ENCODE measurements at places on chromosomes 4 and X.

DNA sequence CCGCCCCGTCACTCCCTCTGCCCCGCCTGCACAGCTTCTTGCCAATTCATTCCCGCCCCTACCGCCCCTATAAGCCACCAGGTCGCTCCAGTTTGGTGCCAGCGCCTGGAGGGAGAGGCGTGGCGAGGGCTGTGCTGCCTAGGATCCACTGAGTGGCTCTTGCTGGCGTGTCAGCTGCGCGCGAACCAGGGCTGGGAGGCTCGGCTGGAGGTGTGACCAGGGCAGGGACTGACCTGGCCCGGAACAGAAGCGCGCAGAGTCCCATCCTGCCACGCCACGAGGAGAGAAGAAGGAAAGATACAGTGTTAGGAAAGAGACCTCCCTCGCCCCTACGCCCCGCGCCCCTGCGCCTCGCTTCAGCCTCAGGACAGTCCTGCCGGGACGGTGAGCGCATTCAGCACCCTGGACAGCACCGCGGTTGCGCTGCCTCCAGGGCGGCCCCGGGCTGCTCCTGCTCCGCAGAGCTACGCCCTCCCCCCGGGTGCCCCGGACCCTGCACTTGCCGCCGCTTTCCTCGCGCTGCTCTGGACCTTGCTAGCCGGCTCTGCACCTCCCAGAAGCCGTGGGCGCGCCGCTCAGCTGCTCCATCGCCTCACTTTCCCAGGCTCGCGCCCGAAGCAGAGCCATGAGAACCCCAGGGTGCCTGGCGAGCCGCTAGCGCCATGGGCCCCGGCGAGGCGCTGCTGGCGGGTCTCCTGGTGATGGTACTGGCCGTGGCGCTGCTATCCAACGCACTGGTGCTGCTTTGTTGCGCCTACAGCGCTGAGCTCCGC, at the start of gene GPR78:
Gene GPR78, plus strand, starts transcription at position 72 of the 773 bp plus-strand sequence. Its CDS starts 591 bp downstream, at position 663.
- peak; percentile 81 for DNase-seq

DNA sequence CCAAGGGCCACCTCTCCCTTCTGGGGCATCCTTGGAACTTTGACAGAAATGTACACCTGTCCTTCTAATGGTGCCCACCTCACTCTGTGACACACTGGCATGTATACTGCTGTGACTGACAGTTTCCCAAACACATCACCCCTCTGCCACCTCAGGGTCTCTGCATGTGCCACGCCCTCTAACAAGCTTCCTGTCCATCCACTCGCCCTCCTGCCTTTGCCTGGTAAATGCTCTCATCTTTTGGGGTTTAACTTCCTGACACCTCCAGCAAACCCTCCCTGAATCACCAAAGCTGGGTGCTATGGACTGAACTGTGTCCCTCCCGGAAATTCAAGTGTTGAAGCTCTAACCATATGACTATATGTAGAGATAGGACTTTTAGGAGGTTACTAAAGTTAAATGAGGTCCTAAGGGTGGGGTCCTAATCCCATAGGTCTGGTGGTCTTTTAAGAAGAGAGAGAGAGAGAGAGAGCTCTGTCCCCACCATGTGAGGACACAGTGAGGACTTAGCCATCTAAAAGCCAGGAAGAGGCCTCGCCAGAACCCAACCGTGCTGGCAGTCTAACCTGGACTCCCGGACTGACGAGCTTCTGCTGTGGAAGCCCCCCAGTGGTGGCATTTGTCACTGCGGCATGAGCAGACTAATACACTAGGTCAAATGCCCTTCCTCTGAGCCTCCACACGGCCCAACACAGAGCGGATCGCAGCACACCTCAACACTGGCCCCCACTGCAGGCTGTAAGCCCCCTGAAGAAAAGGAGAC, 95.6 kb downstream of the AFAP1 start:
- DNase-seq: peak; percentile 83

GRCh38 chr4:123233136-123233768, 163.3 kb upstream of the SPRY1 start:
- no peak for DNase-seq

DNA sequence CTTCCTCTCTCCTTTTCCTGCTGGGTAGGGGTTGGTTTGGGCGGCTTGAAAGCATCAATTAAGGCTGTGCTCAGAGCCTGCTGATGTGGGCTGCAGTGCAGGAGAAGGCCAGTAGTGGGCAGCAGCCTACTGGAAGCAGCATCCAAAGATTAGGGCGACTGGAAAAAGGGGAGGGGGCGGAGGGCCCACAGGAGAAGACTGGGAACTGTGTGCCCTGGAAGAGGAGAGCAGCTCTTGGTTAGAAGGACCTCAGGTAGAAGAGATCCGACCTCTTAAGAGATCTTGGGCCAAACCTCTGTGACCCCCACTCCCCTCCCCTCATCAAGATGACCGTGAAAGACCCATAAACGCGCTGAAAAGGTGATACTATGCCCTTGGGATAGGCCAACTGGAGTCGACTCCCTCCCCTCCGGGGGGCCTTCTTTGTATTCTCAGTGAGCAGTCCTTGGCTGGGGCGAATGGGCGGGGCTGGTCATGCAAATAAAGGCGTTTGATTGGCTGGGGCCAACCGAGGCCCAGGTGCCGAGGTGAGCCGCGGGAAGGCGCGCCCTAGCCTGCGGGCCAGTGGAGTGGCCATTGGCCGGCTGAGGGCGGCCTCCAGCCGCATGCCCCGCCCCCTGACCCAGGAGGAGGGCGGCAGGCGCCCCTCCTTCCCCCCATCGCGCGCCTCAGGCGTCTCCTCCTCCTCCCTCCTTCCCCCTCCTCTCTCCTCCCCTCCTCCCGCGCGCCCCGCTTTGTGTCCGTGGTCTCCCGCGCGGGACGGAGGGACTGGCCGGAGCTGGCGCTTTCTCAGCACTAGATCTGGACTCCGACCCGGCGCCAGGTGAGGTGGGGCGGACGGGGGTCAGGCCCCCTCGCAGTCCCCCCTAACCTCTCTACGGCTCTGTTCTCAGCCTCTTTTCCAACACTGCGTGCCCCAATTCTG, 10.1 kb downstream of the DLG3 start:
- DNase-seq: peak; percentile 85

DNA sequence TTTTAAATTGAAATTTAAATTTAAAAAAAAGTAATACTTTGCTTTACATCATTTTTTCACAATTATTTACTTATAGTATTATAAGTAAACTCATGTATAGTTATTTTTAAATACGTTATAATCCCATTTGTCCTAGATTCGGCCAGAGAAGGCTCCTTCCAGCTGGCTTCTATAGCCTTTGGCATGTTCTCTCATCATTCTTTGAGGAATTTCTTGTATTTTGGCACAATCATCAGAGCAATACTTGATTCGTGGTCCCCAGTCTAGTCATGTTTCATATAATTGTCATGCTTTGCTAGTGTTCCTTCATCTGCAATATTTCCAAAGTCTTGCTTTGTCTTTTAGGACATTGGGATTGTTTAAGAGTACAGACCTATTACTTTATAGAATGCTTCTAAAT, 1037.9 kb upstream of the AGA start:
- DNase-seq: no peak

DNA sequence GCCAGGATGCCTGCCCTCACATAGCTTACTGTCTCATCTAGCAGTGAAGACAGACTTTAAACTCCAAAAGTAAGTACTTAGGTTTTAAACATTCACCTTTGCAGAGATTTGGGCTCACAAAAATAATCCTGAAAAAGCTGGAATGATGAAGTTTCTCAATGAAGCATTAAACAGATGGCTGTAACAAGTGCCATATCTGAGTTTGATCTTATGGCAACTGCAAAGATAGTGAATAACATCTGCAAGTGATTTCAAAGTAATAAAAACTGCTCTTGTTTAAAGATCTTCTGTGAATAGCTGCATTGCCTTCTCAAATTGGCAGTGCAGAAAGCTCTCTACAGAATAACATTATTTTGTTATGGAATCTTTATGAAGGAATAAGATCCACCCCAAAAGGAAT, 271.2 kb upstream of the SMIM31 start:
- DNase-seq: no peak

DNA sequence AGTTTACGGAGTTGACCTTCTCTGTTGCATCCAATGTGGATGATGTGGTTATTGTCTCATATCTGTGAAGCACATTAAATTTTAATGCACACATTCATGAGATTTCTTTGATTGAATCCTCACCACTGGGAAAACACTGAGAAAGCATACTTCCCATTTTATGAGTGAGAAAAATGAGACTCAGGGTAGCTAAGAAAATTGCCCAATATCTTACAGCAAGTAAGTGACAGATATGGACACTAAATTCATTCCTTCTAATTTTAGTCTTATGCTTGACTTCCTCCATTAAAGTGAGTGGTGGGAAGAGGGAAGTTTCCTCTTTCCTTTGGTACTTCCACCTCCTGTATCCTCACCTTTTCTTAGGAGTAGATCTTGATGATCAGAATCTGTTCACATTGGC, 504.8 kb upstream of the BOD1L1 start:
- no peak for DNase-seq

DNA sequence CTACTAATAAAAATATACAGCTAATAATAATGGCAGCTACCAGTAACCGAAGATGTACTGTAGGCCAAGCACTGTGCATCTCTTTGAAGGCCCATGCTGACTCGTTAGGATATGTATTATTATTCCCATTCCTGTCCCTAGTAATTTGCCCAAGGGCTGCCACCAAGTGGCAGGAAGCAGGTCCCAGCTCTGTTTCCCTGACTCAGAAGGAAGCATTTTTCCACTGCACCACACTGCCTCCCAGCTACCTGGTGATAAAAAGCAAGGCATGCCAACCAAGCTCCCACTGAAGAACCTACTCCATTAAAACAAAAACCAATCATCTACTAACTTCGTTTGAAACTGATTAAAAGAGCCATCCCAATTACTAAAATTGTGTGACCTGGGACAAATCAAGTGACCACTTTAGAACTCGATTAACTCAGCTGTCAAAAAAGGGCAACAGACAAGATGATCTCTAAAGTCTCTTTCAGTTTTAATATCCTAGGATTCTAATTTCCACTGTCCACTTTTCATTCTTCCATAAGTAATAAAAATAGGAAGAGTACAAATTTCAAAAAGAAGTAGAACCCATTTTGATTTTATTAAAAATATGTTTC, 24.3 kb upstream of the PGM2 start:
- peak; percentile 51 for DNase-seq

DNA sequence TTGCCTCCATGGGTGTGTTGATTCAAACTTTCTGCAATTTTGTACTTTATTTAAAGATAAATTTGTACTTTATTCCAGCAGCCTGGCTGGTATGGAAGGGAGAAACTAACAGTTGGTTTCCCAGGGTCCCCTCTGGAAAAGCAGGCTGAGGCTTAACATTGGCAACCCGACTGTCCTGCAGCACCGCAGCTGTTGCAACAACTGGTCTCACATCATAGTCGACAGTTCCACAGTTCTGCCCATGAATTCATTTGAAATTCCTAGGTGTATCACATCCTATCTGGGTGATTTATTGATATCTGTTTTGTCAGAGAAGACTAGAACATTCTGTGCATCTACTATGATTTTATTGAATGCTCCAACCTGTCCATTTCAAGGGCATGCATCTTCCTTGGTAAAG, 98.8 kb upstream of the GATB start:
- no peak for DNase-seq

DNA sequence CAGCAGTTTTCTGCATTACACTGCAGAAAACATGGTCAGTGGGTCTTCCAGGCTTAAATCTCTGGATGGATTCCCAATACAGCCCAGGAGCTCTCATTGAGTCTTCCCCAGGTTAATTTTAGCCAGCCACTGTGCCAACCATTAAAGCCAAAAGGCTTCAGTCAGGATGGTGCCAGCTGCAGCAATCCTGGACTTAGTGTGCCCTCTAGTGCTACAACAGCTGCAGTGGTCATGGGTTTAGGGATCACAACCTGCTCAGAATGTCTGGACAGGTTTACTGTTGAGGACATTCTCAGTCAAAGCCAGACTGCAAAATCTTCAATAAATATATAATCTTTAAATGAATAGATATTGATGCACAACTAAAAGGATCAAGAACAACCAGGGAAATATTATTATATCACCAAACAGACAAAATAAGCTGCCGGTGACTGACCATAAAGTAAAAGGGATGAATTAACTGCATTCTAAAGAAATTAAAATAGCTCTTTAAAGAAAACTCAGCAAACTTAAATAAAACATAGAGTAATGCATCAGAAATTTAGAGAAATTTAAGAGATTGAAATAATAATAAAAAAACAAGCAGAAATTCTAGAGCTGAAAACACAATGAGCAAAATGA, 639.9 kb downstream of the SPOCK3 start:
- DNase-seq: no peak

DNA sequence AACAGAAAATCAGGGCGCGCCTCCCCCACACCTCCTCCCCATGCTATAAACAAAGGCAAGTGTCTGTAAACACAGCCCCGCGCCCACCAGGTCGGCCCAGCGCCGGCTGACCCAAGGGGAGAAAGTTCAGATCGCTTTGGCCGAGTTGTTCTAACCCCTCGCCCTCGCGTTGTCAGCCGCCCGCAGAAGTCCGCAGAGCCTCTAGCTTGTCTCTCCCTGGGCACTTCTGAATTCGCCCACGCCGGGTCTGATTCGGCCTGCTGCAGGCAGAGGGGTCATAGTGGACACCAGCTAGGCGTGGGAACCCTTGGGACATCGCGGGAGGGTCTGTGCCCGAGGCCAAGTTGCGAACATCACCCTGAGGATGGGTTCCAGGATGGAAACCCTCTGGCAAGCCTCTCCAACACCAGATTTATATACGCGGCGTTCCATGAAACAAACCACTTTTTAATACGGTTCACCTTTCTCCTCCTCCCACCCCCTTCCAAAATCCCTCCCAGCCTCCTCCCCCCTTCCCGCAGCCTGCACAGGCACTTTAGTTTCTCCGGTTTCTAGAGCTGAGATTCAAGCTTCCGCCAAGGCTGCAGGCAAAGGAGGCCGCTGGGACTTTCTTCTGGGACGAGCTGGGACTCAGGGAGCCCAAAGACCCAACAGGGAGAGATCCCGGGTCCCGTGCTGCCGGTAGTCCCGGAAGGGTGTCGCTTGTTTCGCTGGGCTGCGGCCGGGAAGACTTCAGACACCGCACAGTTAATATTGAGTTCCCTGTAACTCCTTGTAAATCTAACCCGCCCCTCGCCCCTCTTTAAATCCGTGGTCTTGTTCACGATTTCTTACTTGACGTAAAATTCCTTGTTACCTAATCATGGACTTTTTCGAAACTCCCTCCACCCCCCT, 4.7 kb downstream of the HAND2 start:
- DNase-seq: peak; percentile 60

DNA sequence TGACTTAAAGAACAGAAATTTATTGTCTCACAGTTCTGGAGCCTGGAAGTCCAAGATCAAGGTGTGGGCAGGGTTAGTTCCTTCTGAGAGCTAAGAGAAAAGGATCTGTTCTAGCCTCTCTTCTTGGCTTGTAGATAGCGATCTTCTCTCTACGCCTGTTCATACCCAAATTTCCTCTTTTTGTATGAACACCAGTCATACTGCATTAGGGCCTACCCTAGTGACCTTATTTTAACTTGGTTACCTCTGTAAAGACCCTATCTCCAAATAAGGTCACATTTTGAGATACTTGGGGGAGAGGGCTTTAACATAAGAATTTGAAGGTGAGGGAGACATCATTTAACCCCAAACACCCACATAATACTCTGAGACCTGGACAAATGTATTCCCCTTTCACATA, 55.6 kb upstream of the SPP1 start:
- no peak for DNase-seq

GRCh38 chr4:7831330-7831729, 108.3 kb downstream of the AFAP1 start:
- no peak for DNase-seq

All from left ventricle myocardium superior (tissue), 1 donor.